Activated CD8-positive, alpha-beta memory T cell treated with anti-CD3 and anti-CD28 coated beads, Interleukin-2, amount 50 U/mL, for 4 hours (primary cell): ENCODE measurements at places on chromosomes 7 and 10.

- no peak for DNase-seq
Measured at GRCh38 chr7:11831736-11832495, at the start of gene THSD7A. TSS of gene THSD7A (minus strand) at chr7:11832198. CDS start at chr7:11831946, 252 bp downstream.

- no peak for DNase-seq
Measured at GRCh38 chr10:78448994-78449418, 415.3 kb downstream of the RPS24 start.

GRCh38 chr10:112775892-112776674, 174.0 kb upstream of the TCF7L2 start:
- no peak for DNase-seq

DNA sequence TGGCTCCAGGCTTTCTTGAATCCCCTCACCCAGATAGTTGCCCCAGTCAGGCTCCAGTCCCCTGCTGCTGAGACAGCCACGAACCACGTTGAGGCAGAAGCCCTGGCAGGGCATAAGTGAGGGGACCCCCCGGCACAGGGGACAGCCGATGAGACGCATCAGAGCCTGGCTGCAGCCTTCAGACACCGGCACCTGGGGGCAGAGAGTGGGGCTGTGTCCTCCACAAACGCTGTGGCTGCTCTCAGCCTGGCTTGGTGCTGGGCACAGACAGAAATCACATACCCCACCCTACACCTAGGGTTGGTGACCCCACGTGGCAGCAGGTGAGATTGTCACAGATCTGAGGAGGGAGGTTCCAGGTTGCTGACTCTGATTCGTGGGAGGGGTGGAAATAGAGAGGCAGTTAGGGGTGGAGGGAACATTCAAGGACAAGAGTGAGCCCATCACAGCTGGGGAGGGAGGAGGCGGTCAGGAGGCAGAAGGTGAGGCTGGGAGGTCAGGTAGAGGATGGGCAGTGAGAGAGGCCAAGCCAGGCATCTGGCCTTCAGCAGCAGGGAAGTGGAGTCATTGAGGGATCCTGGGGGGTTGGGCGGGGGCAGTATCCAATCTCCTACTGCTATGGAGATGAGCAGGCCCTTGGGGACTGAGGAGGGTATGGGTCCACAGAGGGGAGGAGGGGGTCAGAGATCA, 3.2 kb downstream of the GPC2 start:
- DNase-seq: no peak

GRCh38 chr7:48337012-48337621, 165.9 kb downstream of the ABCA13 start:
- DNase-seq: no peak

- DNase-seq: no peak
Measured at GRCh38 chr7:155459700-155460461, 2.0 kb downstream of the EN2 start.

DNA sequence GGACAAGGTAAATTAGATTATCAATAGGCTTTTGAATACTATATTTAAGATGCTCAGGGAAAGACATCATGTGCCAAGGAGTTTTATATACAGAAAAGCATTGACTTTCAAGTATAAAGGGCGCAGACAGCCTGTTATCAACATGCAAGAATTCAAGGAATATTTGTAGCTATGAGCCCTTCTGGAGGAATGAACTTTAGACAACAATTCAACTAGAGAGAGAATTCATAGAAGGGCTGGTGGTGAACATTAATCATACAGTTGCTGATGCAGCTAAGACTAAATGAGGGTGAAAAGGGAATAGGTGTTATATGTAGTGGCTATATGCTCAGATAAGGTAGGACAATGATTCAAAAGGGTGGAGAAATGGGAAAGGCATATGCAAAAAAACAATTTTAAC, 41.2 kb downstream of the AOAH start:
- DNase-seq: no peak

DNA sequence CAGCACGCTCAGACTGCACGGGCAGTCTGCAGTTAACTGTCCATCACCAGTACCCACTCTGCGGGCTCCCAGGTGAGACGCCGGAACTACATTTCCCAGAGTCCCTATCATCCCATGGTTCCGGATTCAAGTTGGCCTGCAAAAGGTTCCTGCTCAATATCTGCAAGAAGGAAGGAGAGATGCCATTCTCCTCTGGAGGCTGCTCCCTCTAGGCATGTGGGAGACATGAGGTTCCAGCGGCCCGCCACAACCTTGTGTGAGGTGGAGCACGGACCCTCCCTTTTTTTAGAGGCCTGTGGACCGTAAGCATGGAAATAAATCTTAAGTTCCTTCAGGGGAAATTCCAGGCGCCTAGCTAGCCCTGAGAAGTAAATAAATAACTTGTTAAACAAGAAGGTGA, 29.7 kb downstream of the NUP42 start:
- no peak for DNase-seq

DNA sequence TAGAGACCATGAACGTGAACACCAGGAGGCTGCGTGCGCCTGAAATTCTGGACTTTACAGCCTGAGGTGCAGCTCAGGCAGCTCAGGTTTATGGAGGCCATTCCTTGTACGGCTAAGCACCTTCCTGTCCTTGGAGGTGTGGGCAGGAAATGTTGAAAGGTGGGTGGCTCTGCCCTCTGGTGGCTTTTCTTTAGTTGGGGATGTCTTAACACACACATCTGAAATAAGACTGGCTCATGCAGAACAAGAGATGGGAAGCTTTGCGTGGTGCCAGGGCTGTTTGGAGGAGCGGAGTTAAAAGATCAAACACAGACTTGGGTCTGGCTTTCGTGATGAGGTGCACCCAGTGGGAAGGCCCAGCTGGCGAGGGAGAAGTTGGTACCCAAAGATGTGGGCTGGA, 64.1 kb downstream of the DOCK1 start:
- no peak for DNase-seq

DNA sequence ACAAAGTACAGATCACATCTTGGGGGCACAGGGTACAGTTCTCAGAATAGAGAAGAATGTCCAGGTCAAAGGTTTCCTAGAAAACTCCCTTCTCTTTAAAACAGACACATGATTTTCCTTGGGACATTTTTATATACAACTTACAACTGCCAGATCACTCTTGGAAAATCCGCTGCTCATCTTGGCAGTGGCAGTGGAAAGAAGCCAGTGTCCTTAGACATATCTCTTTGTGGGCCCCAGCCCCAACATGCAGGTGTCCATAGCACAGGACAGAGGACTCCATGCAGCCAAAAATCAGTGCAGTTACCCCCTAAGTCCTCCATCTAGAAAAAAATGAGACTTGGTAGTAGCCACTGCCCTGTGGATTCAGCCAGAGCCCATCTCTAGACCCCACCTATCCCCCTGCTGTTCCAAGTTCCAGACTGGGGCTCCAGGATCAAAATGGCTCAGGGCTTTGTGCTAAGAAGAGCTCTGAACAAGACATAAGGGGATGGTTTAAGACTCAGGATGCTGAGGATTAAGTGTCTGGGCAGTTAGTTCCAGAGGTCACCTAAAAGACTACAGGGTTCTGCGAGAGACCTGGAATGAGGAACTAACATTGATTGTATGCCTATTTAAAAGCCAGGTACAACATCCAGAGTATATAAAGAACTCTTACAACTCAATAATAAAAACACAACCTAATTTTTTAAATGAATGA, 34.4 kb downstream of the HIPK2 start:
- no peak for DNase-seq

DNA sequence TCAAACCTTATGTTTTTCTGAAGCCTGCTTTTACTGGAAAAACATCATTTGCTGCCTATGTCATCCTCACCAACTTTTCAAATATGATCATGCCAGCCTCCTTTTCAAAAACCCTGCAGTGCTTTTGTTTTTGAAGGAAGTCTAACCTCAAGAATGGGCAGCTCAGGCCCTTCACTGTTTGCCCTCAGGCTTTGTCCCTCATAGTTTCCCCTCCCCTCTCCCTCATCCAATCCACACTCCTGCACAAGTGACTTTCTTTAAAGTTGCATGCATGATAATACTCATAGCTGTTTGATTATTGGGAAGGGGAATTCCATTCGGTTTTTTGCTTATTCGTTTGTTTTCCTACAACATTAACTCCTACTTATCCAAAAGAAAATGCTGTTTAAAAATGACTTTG, 219.4 kb downstream of the SEMA3E start:
- no peak for DNase-seq

- no peak for DNase-seq
Measured at GRCh38 chr7:41130561-41131236, 572.2 kb downstream of the INHBA start.

GRCh38 chr10:4101918-4102654, 317.1 kb upstream of the KLF6 start:
- DNase-seq: no peak

- DNase-seq: peak; percentile 50
Measured at GRCh38 chr7:3094701-3095445, 51.2 kb upstream of the CARD11 start.
